Sigmoid colon (tissue), 7 donors: ENCODE measurements at places on chromosomes 5 and 9. TPM values are rescaled to one million over a fixed set of nuclear protein-coding genes. Genes with fewer than 3 reads are reported as not detected.
A peak's percentile ranks its signal among the peaks of the same experiment; 100 is the strongest.

DNA sequence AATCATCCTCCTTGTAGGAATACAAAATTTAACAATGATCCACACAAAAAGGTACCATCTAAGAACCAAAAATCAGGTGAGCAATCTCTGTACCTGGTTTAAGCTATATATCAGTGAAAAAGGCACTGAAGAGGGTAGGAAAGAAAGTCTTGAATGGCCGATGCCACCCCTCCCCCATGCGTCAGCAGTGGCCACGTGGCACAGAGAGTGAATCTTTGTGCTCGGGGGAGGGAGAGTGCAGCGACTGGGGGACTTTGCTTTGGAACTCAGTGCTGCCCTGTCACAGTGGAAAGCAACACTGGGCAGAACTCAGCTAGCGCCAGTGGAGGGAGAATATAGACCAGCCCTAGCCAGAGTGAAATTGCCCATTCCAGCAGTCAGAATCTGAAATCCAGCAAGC lies 28.3 kb upstream of the PDE4D start:
- DNase-seq = no peak

DNA sequence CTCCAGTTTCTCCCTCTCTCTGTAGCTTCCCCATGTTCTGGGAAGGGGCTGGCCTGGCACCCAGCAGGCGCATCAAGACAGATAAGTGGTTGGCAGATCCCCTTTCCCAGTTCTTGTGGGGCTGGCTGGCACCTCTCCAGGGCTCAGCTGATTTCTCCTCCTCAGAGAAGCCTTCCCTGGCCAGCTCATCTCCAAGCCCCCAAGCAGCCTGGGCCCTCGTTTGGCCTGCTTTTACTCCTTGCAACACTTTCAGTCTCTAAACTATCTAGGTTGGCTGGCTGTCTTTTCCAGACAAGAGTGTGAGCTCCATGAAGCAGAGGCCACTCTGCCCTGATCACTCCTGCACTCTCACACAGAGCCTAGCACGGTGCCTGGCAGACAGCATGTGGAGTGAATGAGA lies 13.5 kb downstream of the MACROH2A1 start:
- DNase-seq = no peak

- no peak for DNase-seq
Observed at GRCh38 chr5:179208706-179209358, 136.4 kb downstream of the ADAMTS2 start.

GRCh38 chr9:37412431-37413151 lies 9.9 kb upstream of the GRHPR start:
- DNase-seq = no peak

ZNF782 gene
- total RNA-seq = 11.4 TPM

SH3TC2 gene
- total RNA-seq = 2.3 TPM

- DNase-seq = peak; percentile 69
Observed at GRCh38 chr9:98087420-98088354, 31.2 kb downstream of the NANS start.

DNA sequence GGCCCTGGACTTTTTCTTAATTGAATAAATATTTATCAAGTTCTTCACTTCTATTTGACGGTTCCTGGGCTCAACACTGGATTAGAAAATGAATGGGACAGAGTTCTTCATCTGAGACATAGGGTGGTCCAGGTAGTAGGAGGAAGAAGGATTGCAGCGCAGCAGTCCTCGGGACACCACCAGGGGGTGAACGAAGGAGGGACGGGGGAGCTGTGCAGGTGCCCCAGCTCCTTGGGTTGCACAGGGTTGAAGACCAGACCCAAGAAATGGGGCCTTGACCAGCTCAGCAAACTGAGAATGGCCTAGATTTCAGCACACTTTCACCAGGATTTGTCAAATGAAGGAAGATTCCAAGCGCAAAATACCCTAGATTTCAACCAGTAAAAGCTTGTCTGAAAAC lies 29.5 kb downstream of the ABL1 start:
- DNase-seq = no peak

DNA sequence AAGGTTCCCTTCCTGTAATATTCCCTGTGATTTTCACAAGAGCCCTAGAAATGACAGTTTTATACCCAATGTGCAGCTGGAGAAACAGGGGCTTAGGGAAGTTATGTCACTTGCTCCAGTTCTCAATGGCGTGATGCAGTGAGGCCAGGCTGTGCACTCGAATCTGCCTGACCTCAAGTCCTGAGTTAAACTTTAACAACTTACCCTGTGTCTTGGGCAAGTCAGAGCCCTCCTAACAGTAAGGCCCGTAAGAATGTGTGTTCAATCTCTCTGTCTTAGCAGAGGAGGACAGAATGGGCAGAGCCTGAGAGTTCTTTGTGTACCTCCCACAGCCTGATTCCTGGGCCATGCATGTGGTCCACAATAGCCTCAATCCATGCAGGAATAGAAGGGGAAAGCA lies 181.1 kb downstream of the TRIM32 start:
- DNase-seq = no peak

DNA sequence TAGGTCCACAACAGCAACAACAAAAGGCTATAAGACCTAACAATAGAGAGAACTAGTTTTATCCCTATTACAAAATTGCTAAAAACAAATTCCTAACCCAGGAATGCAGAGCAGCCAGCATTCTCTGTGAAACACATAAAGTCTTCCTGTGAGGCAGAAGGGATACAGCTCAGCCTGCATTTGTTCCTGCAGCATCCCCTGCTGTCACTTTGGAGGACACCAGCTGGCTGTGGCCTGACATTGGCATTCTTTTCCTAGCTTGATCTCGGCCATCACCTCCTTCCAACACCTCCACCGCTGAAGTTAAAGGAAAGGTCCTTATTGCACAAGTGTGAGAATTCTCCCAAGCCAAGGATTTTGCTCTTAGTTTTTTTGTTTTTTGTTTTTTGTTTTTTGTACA lies 186.1 kb downstream of the SNCAIP start:
- no peak for DNase-seq

MYMK gene
- total RNA-seq = not detected

DNA sequence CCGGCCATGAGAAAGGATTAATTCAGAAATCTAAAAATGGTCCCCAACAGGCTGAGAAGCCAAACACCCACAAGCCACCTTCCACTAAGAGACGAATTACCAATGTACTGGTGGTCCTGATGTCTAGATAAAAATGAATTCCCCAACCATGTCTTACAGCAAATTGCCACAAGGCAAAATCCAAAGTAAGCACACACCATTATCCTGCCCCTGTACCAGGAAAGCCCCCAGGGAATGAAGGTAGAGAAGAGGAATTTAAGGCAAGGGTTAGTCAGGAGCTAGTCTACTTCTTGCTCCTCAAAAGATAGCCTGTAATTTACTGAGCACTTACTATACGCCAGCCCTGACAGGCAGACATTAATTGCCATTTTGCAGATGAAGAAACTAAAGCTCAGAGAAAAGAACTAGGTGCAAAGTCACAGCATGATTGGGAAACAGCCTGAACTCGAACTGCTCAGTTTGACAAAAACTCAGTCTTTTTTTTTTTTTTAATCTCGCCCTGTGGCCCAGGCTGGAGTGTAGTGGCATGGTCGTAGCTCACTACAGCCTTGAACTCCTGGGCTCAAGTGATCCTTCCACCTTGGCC lies 64.3 kb downstream of the RAPGEF1 start:
- no peak for DNase-seq

DNA sequence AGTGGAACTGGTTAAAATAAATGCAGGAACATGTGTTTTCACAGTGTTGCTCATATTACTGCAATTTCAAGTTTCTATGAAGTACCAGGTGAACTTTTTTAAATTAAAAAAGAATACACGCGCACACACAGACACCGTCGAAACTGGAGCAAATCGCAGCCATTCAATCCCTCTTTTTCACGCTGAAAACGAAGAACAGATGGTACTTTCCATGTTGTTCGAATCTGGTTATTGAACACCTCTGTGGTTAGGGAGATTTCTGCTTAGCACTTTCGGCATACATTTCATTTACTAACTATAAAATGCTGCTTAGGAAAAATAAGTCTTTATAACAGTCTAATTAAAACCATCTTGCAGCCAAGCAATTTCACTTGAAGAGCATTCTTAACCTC lies 6.8 kb downstream of the ZNF608 start:
- no peak for DNase-seq

- DNase-seq = peak; percentile 86
Observed at GRCh38 chr9:132214027-132214622, 52.3 kb downstream of the NTNG2 start.

DNA sequence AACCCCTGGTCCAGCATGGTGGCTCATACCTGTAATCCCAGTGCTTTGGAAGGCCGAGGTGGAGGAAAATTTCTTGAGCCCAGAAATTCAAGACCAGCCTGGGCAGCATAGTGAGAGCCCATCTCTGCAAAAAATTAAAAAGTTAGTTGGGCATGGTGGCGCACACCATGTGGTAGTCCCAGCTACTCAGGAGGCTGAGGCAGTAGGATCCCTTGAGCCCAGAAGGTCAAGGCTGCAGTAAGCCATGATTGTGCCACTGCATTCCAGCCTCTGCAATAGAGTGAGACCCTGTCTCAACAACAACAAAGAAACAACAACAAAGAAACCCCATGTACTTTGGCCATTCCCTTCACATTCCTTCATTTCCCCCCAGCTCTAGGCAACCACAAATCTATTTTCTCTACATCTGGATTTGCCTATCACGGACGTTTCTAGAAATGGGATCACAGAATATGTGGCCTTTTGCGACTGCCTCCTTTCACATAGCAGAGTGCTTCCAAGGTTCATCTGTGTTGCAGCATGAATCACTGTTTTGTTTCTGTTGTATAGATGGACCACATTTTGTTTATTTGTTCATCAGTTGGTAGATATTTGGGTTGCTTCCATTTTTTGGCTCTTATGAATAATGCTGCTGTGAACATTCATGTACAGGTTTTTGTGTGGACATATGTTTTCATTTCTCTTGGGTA lies 17.9 kb downstream of the MIGA2 start:
- no peak for DNase-seq

DNA sequence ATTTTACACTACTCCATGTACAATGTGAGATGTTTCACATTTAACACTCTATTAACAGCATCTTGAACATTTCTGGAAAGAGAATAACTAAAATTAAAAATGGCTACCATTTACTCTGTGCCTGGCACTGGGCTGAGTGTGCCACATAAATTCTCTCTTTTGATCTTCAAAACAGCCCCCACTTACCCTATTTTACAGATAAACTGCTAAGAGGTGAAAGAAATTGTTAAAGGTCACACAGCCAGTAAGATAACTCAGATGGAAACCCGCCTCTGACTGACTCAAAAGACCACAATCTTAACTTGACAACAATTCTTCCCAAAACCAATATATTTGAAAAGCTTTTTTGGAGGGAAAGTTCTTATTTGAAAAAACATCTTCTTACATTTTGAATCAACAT lies 97.3 kb downstream of the MAPKAP1 start:
- DNase-seq = no peak

- DNase-seq = no peak
Observed at GRCh38 chr5:16534280-16534679, 68.7 kb upstream of the ZNF622 start.

GDA gene
- under 0.01 TPM for total RNA-seq

DNA sequence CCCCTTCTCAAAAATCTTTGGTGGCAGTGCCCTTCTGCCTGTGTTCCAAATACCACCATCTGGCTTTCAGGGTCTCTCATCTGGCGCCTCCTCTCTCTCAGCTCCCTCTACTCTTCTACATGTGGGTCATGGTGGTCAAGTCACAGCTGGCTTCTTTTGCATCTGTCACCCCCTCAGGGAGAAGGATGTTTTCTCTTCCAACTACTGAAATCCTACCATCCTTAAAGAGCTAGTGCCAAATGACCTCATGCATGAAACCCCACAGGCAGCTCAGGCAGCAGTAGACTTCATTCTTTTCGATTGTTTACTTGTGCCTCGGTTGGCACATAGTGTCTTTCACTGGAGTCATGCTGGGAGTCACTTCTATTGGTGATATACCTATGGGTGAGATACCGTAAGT lies 219.2 kb downstream of the DCP2 start:
- DNase-seq = no peak

ASPN gene
- 9.4 TPM for total RNA-seq

DNA sequence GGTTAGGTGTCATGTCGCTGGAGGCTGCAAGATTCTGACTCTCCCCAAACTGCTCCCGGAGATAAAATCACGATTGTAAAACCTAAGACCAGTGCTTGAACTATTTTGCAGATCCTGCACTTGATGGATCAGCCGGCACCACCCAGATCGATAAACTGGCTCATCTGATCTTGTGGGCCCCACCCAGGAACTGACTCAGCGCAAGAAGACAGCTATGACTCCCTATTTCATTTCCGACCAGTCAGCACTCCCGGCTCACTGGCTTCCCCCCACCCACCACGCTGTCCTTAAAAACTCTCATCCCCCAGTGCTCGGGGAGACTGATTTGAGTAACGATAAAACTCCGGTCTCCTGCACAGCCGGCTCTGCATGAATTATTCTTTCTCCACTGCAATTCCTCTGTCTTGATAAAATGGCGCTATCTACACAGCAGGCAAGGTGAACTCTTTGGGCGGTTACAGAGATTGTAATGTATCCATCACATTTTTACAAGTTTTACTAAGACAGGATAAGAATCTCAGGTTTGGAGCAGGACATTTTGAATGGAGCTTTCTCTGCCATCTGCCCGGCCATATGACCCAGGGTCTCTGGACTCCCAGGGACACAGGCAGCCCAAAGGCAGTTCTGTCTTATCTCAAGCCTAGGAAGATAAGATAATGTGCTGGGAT lies 10.6 kb upstream of the PPP1R26 start:
- DNase-seq = no peak
